ENCODE measurements at places on chromosomes 4 and X.

DNA sequence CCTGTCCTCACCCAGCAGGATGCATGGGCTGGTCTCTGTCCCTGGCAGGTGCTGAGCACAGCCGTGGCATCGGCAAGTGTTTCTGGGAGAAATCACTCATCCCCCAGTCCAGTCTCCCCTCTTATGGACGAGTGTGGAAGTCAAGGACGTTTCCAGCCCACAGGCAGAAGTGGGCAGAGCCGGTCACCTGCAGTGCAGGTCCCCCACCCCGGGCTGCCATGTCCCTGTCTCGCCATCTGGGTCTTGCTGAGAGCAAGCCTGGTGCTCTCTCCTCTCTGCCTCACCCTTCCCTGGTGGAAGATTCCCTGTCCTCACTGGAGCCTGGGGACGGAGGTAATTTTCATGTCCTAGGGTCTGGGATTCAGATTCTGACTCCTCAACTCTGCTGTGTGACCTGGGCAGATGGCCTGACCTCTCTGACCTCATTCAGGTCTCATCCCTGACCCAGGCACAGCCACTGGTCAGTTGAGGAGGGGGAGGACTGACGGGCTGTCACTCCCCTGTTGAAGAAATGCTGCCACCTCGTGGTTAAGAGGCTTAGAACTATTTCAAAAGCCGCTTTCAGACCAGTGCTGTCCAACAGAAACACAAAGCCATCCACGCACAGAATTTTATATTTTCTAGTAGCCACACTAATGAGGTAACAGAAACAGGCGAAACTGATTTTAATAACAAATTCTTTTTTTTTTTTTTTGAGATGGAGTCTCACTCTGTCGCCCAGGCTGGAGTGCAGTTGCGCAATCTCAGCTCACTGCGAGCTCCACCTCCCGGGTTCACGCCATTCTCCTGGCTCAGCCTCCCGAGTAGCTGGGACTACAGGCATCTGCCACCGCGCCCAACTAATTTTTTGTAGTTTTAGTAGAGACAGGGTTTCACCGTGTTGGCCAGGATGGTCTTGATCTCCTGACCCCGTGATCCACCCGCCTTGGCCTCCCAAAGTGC, 1.8 kb downstream of the CPZ start:
- DNase-seq = no peak

DNA sequence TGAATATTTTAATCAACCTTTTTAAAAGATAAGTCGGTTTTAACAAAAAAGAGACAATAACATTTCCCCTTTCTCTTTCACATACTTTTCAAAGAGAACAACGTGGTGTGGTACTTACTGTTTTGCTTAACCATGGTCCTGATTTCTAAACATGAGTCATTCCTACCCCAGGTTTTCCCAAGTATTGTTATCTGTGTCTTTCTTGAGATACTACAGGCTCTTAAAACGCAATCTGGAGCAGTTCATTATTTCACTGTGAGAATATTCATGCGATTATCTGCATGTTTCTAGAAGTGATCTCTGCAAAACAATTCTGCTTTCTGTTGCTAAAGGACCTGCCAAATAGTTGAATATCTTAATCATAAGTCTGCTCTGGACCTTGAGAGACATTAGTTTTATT, 127.3 kb downstream of the TENM3 start:
- no peak for DNase-seq

DNA sequence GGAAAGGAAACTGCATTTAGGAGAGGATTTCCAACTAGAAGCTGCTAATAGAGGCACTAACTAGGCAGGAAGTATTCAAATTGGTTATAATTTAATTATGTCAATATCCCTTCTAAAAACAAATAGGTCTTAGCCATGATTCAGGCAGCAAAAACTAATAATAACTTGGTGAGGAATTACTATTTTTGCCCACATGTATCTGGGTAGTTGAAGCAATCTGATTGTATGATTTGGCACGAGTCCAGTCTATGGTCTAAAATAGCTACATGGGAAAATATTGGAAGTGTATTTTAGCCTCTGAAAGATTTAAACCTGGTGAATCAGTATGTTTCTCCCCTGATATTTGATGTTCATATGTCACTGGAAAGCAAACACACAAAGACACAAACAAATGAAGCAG, 62.2 kb downstream of the MFAP3L start:
- DNase-seq = no peak

- no peak for DNase-seq
These were observed 345.3 kb upstream of the TENM3 start for GRCh38 chr4:181897935-181898334.

GRCh38 chr4:8090744-8091301, 67.8 kb downstream of the ABLIM2 start:
- no peak for DNase-seq

DNA sequence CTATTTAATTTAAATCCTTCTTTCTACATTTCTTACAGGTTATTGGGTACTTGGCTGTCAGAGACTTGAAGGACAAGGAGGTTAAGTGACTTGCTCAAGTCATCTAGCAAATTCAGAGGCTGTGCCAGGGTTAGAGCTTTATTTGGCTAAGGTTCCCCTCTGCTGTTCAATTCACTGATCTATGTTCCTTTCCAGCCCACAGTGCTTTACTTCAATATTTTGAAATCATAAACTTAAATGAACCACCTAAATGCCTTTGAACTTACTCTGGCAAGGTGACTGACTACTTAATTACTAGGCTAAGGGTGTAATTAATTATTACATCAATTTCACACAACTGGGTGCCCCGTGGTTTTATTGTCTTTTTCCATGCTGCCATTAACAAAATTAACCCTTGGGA, 288.7 kb downstream of the CAMK2D start:
- DNase-seq = no peak

GRCh38 chrX:122943918-122944317, 240.2 kb upstream of the GRIA3 start:
- DNase-seq = no peak

GRCh38 chr4:94442251-94442650, 9.5 kb upstream of the PDLIM5 start:
- no peak for DNase-seq

- no peak for DNase-seq
These were observed 18.6 kb downstream of the BLTP1 start for GRCh38 chr4:122170775-122171174.

GRCh38 chr4:127446427-127446885, 186.3 kb upstream of the INTU start:
- DNase-seq = no peak

DNA sequence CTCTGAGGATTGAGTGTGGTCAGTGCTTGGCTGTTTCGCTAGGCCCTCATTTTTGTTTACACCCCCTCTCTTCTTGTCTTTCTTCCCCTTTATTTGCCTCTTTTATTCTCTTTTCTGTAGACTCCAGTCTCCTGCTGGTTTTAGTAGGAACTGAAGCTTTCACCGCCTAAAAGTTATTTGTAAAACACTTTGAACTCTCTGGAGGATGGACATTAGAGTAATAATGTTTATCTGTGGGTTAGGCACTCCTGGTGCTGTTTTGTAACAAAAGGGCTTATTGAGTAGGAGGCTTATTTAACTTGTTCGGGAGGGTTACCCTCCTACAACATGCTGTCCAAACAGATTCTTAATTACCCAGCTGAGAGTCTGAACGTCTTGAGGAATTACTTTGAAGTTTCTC, 1.6 kb upstream of the ARHGAP10 start:
- no peak for DNase-seq

GRCh38 chr4:26360864-26361263, 40.0 kb downstream of the RBPJ start:
- DNase-seq = no peak

DNA sequence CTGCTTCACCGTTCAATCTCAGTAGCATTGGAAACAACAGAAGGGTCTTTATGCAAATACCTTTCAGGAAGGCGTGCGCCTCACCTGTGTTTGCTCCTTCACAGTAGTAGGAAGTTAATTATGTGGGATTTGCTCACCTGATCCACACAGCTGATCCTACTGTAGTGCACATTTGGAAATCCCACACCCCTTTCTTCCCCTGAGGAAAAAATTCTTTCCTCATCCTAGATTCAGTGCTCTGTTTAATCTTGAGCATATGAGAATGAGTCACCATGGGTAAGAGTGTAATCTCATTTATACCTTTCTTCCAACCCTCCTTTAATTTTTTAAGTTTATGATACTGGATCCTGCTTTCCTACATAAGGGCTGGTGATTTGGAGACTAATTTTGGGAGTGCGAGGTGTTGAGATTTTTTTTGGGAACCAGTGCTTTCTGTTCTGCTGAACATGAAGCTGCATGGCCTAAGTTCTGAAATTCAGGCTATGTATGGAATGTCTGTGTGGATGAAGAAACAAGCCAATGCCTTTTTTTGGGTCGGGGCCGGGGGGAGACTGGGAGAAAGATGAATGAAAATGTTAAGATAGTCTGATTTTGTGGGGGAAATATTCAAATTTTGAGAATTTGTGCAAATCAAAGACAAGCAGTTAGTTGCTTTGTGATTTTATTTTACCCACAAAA, 19.0 kb downstream of the GAB1 start:
- no peak for DNase-seq

- DNase-seq = no peak
These were observed 53.6 kb downstream of the PCDH19 start for GRCh38 chrX:100356351-100356896.

DNA sequence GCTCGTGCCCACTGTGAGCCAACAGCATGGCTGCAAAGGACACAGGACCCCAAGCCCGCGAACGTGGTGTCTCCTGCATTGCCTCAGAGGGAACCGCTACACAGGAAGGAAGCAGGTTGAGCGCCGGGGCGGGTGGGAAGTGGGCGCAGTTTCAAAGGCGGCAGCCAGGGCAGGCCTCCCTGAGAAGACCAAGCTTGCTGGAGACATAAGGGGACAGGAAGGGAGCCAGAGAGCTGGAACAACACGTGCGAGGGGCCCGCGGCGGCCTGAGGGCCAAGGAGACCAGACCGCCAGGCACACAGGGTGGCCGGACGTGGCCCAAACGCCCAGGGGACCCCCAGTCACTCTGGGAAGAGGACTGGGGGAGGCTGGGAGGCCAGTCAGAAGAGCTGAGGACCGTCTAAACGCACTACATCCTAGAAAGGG, 32.0 kb downstream of the CTBP1 start:
- peak; percentile 55 for DNase-seq

DNA sequence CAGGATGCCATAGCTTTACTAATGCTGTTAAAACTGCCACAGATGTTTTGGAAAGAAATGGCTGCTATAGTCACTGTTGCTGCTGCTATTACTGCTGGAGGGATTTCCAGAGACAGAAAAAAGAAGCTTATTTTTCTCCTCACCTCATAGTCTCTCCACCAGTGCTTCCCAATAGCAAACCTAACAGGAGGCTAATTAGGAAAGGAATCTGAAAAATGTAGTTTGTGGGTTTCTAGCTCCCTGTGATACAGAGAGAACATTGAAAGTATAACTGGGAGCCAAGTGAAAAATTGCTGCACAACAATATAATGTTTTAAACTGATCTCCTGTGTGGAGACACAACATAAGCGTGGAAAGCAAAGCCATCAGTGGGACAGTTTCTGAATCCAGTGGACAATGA, 8.6 kb upstream of the TSPAN7 start:
- DNase-seq = no peak

DNA sequence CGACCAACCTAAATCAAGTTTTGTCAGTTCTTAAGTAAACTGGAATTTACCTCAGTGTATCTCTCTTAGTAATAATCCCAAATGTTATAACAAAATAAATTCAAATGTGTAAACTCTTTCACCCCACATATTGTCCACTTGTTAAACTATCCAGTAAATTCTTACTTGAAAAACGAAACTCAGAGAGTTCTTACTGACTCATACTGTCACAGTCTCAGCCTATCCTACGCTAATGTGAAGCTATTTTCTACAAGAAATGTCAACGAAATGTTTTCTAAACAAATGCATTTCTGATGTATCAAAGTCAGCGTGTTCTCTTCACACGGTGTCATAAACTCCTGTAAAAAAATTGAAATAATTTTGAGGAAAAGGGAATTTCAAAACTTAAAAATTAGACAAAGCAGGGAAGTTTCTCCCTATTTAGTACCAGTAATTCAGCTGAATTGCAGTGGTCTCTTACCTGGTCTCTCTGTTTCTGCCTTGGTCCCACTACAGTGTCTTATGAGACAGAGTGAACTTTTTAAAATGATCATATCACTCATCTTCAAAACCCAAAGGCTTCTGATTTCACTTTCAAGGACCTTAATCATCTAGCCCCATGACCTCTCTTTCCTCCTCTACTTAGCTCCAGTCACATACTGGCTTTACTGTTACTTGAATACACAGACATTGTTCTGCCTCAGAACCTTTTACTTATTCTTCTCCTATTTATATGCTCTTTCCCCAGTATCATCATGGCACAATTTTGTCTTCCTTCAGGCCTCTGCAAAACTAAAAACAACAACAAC, 63.3 kb downstream of the DCAF8L1 start:
- DNase-seq = no peak

- no peak for DNase-seq
These were observed 18.2 kb upstream of the ABLIM2 start for GRCh38 chr4:8176547-8177399.

DNA sequence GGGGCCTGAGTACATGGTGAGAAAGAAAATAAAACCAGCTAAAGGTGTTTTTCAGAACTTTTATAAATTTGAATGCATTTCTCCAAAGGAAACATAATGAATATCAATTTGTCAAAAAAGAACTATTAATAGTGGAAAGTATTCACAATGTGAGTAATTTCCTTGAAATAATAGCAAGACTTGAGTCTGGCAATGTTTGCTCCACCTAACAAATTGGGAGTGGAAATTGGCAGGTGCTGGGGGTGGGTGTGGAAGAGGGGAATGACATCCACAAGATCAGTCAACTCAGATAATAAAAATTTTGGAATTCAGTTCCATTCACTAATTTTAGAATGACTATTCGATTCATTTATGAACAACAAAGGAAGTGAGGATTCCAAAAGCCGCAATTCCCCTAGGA, 884.8 kb upstream of the SLIT2 start:
- no peak for DNase-seq

- no peak for DNase-seq
These were observed 18.6 kb upstream of the TEX13B start for GRCh38 chrX:108000751-108001150.

DNA sequence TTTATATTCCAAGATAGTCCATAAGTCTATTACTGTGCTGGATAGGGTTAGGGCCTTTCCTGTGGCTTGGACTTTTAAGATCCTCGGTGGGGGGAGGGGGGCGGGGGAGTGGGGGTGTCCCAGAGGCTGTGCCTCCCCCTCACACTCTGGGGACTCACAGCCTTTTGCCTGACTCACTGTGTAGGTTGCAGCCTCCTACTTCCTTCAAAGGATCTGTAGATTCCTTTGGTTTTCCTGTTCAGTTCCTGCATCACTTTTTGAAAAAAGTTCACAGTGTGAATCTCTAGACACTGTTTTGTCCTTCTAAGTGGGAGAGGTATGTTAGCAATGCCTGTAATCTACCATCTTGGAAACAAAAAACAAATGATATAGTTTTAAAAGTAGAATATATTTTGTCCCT, 999.9 kb downstream of the GLUD2 start:
- DNase-seq = no peak

DNA sequence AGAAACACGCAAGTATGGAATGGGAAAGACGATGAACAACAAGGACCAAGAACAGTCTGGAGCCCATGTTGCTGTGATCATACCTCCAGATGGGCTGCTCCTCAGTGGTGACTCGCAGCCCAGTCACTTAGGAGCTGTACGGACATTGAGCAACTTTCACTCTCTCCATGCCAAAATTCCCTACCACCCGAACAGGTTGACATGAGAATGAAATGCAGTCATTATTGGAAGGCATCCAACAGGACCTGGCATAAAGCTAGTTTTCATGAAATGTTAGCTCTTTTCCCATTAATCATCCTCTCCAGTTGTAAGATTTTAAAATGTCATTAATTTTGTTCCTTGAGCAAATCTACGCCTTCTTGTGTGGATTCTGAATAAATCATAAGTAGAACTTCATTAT, 82.7 kb upstream of the GPM6B start:
- DNase-seq = no peak
